ENCODE measurements at places on chromosomes 2 and 18.

- DNase-seq = no peak
Observed at GRCh38 chr18:63107171-63107845, 212.3 kb downstream of the BCL2 start.

DNA sequence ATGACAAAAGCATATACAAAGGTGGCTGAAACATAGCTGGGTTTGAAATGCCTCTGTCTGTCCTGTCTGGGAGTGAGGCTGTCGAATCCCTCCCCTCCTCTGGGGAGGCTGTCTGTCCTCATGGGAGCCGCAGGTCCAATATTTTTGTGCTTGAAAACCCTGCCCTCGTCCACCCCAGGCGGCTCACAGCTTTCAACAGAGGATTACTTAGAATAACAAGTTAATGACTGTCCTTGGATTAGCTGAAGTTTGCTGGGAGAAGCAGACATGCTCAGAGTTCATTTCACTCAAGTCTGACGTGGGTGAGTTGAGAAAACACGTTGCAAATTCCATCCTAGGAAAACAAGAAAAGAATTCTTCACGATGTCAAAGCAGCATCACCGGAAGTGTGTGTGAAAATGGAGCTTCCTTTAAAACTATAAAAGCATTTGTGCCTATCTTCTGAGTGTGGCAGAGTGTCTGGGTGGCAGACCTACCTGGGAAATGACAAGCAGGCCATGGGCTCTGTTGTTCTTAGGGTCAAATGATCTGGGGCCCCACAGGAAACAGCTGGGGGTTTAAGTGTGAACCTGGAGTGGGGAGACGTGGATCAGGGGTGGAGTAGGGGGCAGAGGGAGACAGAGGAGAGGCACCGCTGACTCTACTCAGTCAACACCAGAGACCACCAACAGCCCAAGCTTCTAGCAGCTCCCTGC, 77.1 kb downstream of the DDX1 start:
- no peak for DNase-seq

DNA sequence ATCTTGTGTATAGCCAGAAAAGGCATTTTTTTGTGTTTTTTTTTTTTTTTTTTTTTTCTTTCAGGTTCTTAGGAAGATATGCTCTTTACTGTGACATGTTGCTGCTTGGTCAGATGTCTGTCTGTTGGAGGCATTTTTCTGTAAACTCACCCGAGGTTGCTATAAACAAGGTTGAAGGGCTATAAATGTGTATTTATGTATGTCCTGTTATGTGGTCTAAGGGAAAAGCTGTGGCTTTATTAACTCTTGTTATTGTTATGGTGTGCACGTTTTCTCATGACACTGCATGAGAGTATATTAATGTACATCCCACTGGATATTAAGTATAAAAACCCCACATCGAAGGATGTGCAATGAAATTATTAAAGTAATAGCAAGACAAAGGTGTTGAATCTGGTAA, 102.0 kb downstream of the ZNF532 start:
- DNase-seq = no peak

DNA sequence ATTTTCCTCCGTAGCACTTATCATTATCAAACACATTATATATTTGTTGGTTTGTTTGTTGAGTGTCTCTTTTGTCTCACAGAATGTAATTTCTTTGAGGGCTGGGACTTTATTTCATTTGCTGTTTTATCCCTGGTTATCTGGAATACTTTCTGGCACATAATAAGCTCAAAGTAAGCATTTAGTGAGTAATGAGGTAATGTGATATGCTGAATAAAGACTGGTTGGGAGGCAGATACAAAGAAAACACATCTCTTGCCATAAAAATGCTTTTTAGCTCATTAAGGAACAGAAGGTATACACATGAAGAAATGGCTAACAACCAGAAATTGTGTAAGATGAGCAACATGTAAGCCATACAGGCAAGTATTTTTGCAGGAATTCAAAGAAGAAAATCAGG, 1411.8 kb downstream of the LRP1B start:
- DNase-seq = no peak

DNA sequence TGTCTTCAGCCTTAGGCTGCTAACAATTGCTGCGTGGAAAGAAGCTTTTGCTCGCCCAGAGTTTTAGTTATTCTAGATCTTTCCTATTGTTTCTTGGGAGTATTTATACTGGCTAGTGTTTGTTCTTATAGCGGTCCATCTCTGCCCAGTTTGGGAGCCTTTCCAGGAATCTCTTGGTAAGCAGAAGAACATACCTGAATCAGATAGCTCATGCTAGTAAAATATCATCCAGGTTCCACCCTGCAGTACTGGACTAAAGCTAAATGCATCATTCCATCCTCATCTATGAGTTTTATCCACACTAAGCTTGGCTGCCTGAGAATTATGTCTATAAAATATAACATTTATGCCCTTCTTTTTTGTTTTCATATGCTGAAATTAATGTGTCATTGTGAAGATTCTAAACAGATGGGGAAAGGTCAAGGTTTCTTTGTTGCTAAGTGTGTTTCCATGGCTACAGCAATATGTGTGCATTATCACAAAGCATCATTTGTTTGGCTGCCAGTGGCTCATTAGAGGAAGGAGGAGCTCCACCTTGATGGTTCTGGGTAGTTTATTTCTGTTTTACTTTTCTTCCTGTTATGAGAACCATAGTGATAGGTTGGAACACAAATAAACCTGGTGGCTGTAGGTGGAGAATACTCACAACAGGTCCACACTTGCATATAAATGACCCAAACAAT, 182.8 kb downstream of the PIK3C3 start:
- DNase-seq = no peak

- no peak for DNase-seq
Observed at GRCh38 chr2:153963256-153963655, 91.5 kb downstream of the GALNT13 start.

- DNase-seq = no peak
Observed at GRCh38 chr18:55243857-55244256, 284.6 kb upstream of the CCDC68 start.

DNA sequence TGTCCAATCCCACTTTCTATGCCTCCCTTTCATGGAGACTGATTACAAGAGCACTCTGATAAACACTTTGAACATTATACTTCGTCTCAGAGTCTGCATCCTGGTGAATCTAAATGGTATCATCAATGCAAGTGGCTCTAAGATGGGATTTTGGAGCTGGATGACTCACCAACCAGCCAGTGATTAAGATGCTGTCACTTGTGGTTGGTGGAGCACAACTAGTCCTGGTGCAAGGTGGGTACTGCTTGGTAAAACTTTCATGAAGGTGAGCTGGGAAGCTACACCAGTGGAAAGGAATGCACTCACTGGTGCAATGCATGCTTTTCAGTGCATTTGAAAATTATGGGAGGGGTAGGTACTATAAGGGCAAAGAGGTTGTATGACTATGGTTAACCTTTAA, 137.7 kb upstream of the TRIB2 start:
- DNase-seq = no peak

GRCh38 chr18:65994302-65994701, 243.5 kb downstream of the CDH7 start:
- DNase-seq = no peak

DNA sequence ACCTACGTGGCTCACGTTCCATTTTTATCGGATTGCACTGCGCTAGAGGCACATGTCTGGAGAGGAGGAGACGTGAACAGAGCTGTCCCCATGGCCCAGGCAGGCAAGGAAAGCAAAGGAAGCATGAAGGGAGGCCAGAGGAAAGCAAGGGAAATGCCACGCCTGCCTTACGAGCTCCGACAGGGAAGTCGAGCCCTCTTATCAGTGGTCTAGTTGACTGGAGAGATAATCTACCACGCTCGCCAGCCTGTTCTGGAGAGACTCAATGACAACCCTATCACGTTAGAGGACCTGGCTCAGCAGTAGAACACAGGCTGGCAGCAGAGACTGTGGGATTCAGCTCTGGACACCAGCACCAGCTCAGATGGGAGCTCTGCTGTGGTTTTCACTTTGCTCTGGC, 202.6 kb upstream of the ID2 start:
- DNase-seq = no peak

DNA sequence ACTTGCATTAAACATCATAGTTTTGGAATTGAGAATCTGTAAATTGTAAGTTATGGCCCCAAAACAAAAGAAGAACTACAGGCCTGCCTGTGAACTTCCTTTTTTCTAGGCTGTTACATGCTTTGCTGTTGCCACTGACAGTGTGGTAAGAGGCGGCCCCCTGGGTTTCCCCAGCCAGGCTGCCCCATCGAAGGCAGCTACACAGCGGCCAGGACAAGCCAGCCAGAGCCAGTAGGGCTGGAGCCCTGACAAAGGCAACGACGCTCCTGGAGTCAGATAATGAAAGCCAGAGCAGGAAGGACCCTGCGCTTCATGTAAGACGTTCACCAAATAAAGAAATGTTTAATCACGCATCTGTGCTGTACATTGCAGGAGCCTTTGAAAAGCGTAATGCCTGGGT, 55.0 kb downstream of the ANKRD44 start:
- DNase-seq = no peak

GRCh38 chr2:219823574-219823973, 196.1 kb downstream of the SLC4A3 start:
- DNase-seq = no peak

DNA sequence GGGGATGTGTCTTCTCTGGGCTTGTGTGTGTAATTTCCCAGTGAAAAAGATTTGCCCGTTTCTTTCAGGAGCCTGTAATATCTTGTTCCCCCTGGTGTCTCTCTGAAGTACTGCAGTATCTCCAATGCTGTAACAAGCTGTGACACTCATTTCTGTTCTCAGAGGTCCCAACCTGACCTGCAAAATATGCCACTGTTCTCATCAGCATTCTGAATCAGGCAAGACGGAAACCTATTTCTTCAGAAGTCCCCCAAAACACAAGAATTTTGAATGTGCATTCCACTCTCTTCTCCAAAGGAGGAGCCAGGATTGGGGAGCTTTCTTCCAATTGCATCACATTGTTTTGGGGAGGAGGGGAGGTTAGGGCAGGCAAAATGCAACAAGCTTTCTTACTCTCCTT, 77.0 kb upstream of the CNGA3 start:
- no peak for DNase-seq

- no peak for DNase-seq
Observed at GRCh38 chr2:42101206-42102023, 53.6 kb downstream of the PKDCC start.

DNA sequence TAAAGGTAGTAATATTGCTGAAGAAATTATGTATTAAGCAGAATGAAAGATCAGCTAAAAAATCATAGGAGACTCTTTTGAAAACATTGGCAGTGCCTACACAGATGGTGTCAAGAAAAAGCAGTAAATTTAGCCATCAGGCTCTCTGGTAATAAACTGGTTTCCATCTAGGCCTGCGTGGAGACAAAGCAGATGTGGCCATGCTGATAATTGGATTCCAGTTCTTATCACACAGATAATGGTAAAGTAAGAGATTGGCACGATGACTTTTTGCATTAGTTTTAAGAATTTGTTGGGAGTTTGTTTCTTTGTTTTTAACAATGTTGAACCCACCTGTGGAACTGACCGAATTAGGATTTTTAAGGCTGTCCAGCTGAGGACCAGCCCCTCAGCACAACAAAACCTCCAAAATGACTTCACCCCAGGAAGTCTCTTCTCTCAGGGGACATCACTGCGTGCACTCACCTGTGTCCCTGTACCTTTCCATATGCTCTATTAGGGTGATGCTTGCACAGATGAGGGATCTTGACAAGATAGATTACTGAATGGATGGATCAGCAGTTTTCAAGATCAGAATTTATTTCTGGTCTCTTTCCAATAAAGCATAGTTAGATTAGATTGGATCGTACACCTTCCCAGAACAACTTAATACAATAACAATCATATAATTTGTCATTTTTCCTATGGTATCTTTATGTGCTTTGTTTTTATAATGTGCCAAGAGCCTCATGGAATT, 69.1 kb upstream of the DNAJC10 start:
- no peak for DNase-seq

DNA sequence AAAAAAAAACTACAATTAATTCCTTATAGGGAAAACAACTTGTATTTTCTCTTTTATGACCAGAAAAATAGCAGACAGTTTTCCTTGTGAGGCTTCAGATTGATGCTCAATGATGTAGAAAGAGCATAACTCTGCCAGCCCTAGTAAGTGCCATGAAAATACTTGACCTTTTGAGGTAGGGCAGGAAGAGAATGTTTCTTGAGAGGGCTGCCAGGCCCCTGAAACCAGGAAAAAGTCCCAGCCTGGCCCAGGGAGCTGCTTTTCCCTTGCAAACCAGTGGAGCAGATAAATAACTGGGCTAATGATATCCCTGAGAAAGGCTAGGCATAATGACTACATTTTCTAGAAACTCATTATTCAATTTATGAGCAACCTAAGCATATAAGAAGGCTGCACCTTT, 126.8 kb downstream of the SLC8A1 start:
- no peak for DNase-seq

DNA sequence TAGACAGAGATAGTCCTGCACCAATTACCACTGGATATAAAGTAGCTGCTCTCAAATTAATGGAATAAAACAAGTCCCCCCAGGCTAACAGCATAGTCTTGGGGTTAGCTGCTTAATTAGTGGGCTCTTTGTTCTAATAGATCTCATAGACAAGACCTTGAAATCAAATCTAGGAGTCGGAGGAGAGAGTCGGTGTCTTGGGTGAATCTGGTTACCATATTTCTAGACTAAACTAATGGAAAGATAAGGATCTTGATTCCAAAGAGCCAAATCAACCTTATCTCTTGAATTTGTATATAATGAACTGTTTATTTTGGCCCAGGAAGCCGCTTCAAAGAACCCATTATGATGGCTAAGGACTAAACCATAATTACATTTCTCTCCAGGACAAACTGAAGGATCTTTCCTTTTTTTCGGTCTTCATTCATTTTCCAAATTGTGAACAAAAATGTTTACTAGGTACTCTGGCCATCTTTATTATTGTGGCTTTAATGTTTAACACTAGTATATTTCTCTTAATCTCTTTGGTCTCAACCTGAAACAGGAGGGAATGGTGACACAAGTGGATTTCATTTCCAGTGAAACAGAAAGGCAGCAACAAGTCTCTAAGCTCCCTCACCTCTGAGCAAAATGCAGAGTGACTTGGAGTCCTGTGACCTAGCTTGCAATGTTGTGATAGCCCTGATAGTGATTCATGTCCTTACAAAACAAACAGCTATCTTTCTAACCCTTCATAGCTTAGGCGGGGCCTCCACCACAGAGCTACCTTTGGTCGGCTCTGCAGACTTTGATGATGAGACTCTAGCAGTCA, 137.9 kb upstream of the PARD3B start:
- DNase-seq = no peak

DNA sequence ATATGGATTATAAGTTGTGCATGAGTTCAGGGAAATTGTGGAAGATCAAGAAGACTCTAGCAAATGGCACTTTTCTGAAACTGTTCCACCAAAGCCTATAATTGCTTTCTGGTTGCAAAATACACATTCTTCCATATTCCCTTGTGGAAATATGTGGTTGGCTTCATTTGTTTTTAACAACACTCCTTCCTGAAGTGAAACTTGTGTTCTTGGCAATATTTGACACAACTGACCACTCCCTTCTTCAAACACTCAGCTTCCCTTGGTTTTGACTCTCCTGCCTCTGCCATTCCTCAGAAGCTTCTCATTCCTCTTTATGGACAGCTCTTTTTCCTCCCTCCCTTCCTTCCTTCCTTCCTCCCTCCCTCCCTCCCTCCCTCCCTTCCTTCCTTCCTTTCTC, 192.3 kb downstream of the PMAIP1 start:
- no peak for DNase-seq

Measured in left renal pelvis (tissue), 4 donors.